ENCODE measurements at places on chromosomes 3 and 15.

DNA sequence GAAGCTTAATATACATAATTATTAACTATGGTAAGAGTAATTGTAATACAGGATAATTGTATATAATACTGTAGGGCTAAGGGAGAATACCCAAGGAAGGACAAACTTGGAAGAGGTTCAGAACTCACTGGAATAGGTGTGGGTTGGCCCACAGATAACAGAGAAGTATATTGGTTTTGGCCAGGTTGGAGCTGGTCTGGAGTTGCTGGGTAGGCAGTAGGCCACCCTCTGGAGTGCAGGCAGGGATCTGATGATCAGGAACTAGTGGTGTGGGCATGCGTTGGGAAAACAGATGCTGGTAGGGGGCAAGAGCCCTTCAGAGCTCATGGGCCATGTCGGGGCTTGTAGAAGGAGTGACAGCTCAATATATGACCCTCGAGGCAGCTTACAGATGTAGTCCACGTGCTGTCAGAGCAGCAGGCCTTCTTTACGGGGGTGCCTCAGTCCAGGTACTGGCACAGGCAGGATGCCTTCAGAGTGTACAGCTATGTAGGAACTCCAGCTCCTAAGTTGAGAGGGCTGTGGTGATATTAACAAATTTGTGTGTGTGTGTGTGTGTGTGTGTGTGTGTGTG is 12.4 kb downstream of the IREB2 start:
- no peak for DNase-seq

GRCh38 chr3:177102553-177102952 is 94.7 kb downstream of the TBL1XR1 start:
- DNase-seq, result no peak

DNA sequence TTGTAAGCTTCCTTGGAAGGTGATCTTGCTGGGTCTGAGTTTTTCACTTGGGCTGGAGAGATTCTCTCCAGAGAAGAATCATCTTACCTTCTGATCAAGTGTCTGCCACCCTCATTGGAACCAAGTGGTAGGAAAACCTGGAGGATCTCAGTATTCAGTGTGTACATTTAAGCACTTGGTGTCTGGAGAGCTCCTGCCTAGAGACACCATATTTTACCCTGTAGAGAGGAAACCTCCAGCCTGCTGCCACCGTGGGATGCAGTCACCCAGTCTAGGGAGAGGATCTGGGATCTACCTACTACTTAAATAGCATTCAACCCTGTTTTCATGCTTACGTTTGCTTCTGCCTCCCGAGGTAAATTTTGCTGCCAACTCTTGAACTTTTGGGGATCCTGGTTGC is 274.3 kb downstream of the SV2B start:
- no peak for DNase-seq

- DNase-seq, result no peak
Observed at GRCh38 chr15:62068810-62069167, 2.0 kb downstream of the C2CD4A start.

DNA sequence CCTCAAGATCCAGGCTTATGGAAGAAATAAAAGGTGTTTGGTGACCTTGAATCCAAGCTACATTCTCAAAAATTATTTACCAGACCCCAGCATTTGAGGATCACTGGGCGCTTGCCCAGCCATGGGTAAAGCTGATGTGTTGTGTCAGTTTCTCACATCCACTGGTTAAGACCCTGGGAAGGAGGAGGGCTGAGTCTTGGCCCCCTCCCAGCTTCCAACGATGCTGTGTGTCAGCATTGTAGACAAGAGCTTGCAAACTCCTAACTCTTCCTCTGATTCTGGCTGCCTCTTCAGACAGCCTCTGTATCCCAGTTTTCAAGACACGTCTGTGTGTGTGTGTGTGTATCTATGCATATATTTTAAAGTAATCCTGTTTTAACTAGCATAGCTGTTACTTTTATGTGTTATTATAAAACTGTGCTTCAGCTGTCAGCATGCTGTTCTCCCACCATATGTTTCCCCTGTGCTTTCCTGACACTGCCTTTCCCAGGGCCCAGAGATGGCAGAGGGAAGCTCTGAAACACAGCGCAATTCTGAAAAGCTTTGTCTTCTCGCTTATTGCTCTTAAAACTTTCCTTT is 157.3 kb upstream of the LRRN1 start:
- DNase-seq, result no peak

DNA sequence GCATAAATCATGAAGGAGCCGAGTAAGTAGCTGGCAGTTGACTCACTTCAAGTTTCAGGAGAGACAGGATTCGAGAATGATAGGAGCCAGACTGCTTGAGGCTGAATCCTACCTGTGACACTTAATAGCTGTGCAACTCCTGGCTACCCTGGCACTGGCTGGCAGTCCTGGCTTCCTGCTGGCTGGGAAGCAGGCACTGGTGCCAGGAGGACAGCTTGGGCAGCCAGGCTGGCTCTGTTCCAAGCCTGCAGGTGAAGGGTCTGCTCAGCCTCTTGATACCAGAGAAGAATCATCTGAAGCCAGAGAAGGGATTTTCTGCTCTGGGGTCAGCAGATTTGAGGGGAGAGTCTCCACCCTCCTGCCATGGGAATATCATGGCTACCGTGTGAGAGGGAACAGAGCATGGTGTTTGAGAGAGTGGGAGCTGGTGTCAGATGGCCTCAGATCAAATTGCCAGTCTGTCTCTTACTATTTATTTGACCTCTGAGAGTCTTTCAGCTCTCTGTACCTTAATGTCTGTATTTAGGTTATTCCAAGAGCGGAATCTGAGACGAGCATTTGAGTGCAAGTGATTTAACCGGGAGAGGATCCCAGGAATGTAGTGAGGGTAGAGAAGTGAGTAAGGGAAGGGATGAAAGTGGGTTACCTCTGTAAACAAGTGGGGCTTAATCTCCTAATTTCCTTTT is 4.4 kb upstream of the XIRP1 start:
- no peak for DNase-seq

Data from stimulated activated CD8-positive, alpha-beta memory T cell treated with anti-CD3 and anti-CD28 coated beads, Interleukin-2, amount 100 ng/mL, for 1 hour (primary cell).